A549 treated with CpdA at 1 μM for 4 hours (cell line): ENCODE measurements at places on chromosomes 11 and 22. TPM values are rescaled to one million over a fixed set of nuclear protein-coding genes. Genes with fewer than 3 reads are reported as not detected.

The OR8G5 gene
- not detected in 5 replicates for total RNA-seq

The MAPK8IP2 gene
- total RNA-seq, result 2.1 to 4.2 TPM (median 3.8 TPM) in 5 replicates

The PARVG gene
- not detected in 5 replicates for total RNA-seq

The CHEK2 gene
- total RNA-seq, result 7.2 to 10.7 TPM (median 8.5 TPM) in 5 replicates

The CXCR5 gene
- total RNA-seq, result 0.14 to 0.28 TPM (median 0.19 TPM) in 4 of 5 replicates, not detected in the other

The SERPIND1 gene
- total RNA-seq, result 0.07 TPM in 1 of 5 replicates, not detected in the others

The MUC2 gene
- 0.09 to 0.54 TPM (median 0.21 TPM) in 5 replicates for total RNA-seq

The PRODH gene
- 0.28 to 1.3 TPM (median 0.54 TPM) in 5 replicates for total RNA-seq
